Activated CD4-positive, CD25-positive, alpha-beta regulatory T cell treated with anti-CD3 and anti-CD28 coated beads, Interleukin-2, amount 50 U/mL, for 72 hours (primary cell): ENCODE measurements at places on chromosomes 11 and 22.

- DNase-seq: no peak
Measured at GRCh38 chr22:23261900-23262450, 81.7 kb downstream of the BCR start.

GRCh38 chr11:10778217-10778970 is 27.3 kb downstream of the CTR9 start:
- DNase-seq: no peak

DNA sequence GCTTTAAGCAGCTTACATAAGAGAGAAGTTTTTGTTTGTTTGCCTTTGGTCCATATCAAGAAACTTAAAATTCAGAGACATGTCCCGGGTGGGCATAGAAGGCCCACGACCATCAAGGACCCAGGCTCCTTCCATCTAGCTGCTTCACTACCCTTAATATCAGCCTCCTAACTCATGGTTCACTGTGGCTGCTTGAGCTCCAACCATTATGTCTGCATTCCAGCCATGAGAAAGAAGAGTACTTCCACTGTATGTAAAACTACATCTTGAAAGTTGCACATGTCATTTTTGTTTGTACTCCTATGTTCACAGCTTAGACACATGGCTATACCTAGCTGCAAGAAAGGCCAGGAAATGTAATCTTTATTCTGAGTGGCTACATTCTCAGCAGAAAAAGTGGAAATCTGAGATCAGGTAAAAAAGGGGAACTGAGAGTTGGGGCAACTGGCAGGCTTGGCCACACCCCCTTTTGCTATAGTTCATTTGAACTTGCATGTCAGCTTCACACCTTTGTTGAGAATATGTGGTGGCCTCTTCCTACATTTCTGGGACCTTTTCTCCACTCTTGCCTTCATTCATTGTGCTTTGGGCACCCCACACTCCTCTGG is 81.3 kb upstream of the TP53I11 start:
- no peak for DNase-seq

DNA sequence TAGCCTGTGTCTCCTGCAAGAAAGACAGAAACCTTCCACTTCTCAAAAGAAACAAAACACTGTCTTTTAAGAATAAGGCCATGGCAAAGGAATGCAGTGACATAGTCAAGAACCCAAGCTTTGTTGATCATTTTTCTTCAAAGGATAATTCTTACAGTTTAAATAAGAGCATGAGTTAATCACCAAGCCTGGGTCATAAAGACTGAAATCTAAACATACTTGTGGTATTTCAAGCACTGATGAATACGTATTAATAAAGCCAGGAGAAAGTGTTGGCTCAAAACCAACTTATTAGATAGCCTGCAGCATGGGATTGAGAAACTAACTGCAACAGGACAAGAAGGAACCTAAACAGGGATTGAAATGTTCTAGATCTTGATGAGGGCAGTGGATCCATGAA is 143.3 kb upstream of the MTNR1B start:
- no peak for DNase-seq

- no peak for DNase-seq
Measured at GRCh38 chr11:128919216-128919615, 23.5 kb downstream of the TP53AIP1 start.

GRCh38 chr11:108536783-108537182 is 38.6 kb upstream of the POGLUT3 start:
- DNase-seq: no peak

DNA sequence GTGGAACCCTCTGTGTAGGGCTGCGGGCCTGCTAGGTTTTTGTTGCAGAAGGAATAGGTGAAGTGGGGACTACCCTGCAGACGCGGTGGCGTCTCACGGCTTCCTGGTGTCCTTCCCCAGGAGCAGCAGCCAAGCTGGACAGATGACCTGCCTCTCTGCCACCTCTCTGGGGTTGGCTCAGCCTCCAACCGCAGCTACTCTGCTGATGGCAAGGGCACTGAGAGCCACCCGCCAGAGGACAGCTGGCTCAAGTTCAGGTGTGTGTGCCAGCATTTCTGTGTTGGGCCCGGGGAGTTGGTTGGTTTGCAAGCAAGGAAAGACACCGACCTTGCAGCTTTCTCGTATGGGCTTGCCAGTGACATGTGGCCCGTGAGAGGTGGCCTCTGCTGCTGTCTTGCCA is 15.3 kb downstream of the TAB1 start:
- no peak for DNase-seq

DNA sequence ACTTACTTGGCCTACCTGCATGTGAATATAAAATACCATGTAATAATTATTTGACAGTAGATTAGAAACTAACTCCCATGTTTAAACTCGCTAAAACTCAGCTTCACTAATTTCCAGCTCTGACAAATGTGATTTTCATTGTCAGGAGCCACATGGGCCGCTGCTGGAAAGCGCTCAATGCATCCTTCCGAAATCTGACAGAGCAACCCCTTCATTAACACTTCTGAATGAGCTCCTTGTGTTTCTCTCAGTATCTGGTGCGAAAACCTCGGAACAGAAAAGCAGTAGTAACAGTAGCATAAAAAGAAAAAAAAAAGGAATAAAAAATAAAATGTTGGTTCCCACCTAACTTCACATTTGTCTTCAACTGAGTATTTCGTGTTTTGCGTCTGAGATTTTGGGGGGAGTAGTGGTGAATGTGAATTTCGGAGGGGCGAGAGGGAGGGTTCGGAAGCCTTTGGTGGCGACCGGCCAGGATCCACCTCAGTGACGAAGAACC is 710 bp downstream of the MTCH2 start:
- no peak for DNase-seq

DNA sequence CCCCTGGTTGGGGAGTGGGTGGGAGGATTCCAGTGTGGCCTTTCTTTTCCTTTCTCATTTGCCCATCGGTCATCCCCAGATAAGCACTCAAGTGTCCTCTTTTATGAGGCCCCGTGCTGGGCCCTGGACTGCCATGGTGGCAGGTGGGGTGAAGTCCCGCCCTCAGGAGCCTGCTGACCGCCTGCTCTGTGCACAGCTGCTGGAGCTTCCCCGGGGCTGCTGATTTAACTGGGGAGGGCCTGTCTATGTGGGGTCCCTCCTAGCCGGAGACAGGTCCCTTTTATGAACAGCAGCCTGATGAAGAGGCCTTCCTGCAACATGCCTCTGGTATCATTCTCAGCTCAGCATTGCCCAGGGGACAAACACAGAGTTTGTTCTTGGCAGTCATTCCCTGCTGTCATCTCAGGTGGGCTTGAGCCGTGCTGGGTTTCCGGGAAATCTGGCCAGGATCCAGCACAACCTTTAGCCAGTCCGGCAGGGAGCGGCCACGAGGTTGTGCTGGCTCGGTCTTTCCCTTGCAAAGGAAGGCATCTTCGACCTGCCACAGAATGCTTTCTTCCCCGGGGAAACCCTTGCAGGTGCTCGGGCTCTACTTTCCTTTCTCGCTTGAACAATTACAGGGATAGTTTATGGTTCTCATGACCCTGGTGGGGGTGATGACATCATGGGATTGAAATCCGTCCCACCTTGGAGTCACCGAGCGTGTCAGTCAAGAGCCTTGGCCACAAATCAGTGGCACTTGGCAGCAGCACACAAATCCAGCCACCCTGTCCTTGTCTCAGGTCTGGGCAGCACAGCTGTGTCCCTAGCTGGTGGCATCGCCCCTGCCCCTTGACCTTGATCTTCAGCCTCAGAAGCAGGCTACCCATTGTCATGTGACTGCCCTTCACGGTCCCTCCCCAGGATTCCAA is 20.1 kb downstream of the ST14 start:
- DNase-seq: no peak
